ENCODE measurements at places on chromosomes 1 and 21. TPM values are rescaled to one million over a fixed set of nuclear protein-coding genes. Genes with fewer than 3 reads are reported as not detected.
A peak's percentile ranks its signal among the peaks of the same experiment; 100 is the strongest.

KIAA1614 gene
- total RNA-seq: 7.1 TPM

SVBP gene
- 9.6 TPM for total RNA-seq

RGS13 gene
- 0.30 TPM for total RNA-seq

DNA sequence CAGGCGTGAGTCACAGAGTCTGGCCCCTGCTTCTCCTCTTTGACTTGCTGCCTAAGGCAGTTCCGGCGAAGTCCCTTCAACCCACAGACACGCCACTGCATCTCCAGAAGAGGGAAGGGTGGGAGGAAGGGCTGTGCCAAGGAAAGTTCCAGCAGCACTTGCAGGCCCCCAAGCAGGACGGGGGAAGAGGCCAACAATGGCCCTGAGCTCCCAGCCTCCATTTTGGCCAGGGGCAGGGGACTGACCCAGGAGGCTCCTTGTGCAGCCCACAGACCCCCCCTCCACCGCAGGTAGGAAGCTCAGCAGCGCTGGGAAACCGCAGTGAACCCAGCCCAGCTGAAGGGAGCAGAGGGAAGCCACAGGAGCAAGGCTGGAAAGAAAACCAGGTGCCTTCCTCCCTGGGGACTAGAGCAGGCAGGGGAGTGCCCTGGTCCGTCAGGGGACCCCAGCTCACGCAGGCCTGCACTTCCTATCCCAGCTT is 35.4 kb downstream of the ACOT7 start:
- no peak for DNase-seq

DNA sequence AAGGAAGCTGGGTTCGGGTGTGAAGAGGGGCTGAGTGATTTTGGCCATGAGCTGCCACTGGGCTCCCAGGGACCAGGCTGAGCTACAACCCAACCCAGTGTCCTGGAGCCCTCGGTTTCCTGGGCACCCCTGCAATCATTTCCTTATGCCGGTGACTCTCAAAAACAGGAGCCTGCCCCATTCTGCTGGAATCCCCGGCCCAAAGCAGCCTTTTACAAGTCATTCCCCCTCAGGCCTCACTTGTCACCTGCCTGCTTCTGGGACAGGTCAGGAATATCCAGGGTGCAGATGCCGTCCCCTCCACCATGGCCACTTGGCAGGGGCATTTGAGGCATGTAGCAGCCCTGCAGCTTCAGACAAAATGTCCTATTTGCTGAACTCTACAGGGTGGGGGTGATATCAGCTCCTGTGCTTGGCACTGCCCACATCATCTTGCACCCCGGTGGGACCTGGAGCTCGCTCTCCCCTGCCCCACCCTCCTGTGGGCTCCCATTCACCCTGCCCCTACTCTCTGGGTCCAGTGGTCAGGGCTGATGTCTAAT is 30.0 kb downstream of the CDK18 start:
- DNase-seq: no peak

GRCh38 chr1:43294761-43295160 is 6.0 kb upstream of the TIE1 start:
- DNase-seq: peak; percentile 25

DNA sequence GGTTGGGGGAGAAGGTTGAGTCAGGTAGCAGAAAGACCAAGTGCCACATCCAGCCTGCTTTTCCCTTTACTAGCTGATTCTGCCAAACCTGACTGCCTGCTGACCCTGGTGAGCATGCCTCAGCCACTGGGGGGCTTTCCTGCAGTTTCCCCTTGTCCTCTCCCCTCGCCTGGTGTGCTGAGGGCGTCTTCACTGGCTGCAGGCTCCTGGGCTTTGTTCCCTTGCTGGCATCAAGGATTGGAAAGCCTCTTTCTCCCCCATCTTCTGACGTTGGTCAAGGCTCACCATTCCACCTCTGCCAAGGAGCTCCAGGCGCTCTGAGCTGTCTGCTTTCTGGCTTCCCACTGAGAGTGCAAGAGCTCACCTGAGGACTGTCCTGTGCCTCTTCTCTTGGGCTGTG is 28.4 kb downstream of the MAN1C1 start:
- no peak for DNase-seq

- DNase-seq: no peak
Observed at GRCh38 chr1:162385280-162385623, 3.7 kb downstream of the C1orf226 start.

DNA sequence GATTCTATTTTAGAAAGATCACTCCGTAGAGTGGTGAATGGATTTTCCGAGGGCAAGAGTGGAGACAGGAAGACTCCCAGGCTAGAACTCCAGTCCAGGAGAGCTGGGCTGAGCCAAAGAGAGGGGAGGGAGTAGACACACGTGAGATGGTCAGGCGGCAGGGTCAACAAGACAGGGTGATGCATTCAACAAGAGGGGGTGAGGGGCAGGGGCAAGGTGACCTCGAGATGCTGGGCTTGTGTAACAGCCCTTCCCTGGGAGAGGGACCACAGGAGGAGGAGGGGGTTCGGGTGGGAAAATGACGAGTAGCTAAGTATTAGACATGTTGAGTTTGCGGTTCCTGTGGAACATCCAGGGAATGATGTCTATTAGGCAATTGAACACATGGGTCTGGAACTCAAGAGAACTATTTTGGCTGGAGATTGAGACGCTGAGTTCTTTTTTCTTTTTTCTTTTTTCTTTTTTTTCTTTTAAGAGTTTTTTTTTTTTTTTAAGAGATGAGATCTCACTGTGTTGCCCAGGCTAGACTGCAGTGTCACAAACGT is 13.3 kb downstream of the RSPO1 start:
- no peak for DNase-seq
